ENCODE measurements at places on chromosomes 2 and 18. TPM values are rescaled to one million over a fixed set of nuclear protein-coding genes. Genes with fewer than 3 reads are reported as not detected.

ANKRD30BL gene
- total RNA-seq, result not detected

ZNF519 gene
- 1.4 TPM for total RNA-seq

MIB1 gene
- total RNA-seq, result 60.5 TPM

IL37 gene
- not detected for total RNA-seq

TTC39C gene
- total RNA-seq, result 25.1 TPM

FEV gene
- total RNA-seq, result 0.08 TPM

SANBR gene
- 8.8 TPM for total RNA-seq

NXPH2 gene
- total RNA-seq, result 0.95 TPM

CYP27A1 gene
- 3.0 TPM for total RNA-seq

PMAIP1 gene
- total RNA-seq, result 10.1 TPM

All from motor neuron (in vitro differentiated cells).